Progenitor cell of endocrine pancreas (in vitro differentiated cells): ENCODE measurements at places on chromosomes 4 and X.

DNA sequence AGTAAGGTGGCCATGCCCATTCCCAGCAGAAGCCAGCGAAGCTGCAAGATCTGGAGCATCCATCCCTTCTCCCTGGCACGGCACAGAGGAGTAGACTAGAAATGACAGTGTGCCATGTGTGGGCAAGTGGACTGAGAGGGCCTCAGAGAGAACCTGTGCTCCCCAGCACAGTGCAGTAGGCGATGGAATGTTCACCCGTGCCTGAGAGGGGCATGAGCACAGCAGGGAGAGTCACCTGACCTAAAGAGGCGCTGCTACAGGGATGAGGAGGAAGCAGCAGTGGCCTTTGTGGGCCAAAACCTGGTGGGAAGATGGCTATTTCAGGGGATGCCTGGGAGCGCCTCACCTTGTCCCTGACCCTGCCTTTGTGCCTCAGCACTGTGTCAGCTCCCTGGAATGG, 8.0 kb upstream of the CDKN2AIP start:
- no peaks in the 10 kb centered on the region for H3K36me3 ChIP-seq
- H3K4me1 ChIP-seq = peaks cover 17% of the 10 kb centered on the region
- no peak for DNase-seq
- H3K4me3 ChIP-seq = no peak overlapping the region
- no peak overlapping the region for H3K27ac ChIP-seq

DNA sequence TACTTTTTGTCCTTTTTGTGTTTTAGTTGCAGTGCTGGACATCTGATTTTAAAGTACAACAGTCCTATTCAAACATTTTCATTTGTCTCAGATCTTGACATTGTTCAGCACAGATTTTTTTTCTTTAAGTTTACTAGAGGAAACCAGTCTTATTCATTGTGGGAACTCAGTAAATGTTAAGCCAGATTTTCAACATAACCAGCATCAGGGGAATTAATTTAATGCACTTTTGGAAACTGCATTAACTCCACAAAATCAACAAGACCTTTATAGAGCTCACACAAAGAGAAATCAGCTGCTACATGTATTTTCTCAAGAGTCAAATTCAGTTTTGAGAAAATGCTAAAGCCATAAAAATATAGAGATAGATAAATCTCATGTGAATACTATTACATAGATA, 9.9 kb downstream of the CPE start:
- H3K4me3 ChIP-seq = no peak overlapping the region
- peaks cover 7% of the 10 kb centered on the region for H3K4me1 ChIP-seq
- H3K27me3 ChIP-seq = no peaks in the 10 kb centered on the region
- no peak overlapping the region for H3K27ac ChIP-seq
- no peaks in the 10 kb centered on the region for H3K36me3 ChIP-seq

DNA sequence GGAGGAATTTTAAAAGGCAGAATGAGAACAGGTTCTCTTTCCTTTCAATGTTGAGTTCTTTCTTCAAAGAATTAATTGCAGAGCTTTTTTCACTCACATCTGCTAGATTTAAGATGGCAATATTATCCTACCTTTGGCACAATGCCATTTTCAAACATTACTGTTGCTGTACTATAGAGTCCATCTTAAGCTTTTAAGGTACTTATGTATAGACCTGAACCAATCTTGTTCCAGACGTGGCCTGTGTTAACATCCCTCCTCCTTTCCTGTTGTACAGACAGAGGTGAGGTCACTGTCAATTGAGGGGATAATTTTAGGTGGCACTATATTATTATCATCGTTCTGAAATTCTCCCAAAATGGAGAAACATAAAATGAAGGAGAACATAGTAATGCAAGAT, 53.0 kb upstream of the MYOZ2 start:
- no peaks in the 10 kb centered on the region for H3K27me3 ChIP-seq
- DNase-seq = no peak
- no peak overlapping the region for H3K27ac ChIP-seq
- H3K4me3 ChIP-seq = no peak overlapping the region

- H3K4me1 ChIP-seq = peaks cover 5% of the 10 kb centered on the region
- no peak overlapping the region for H3K4me3 ChIP-seq
- H3K27me3 ChIP-seq = peaks cover 10% of the 10 kb centered on the region
Observed at GRCh38 chr4:157072002-157072401, 3.9 kb upstream of the GLRB start.

- no peak overlapping the region for H3K4me3 ChIP-seq
- H3K27me3 ChIP-seq = no peaks in the 10 kb centered on the region
- H3K27ac ChIP-seq = no peak overlapping the region
Observed at GRCh38 chr4:125991398-125991797, 676.6 kb downstream of the FAT4 start.

GRCh38 chr4:103998756-103999155, 279.0 kb upstream of the TACR3 start:
- H3K27me3 ChIP-seq = no peaks in the 10 kb centered on the region
- DNase-seq = no peak
- no peak overlapping the region for H3K27ac ChIP-seq
- H3K4me1 ChIP-seq = peaks cover 9% of the 10 kb centered on the region
